SK-MEL-5 (cell line): ENCODE measurements at places on chromosomes 3 and 15.

- DNase-seq, result peak; percentile 13
Measured at GRCh38 chr15:68778876-68779275, 41.8 kb downstream of the ANP32A start.

GRCh38 chr3:123951522-123952447 lies 9.2 kb downstream of the CCDC14 start:
- DNase-seq, result peak; percentile 27

DNA sequence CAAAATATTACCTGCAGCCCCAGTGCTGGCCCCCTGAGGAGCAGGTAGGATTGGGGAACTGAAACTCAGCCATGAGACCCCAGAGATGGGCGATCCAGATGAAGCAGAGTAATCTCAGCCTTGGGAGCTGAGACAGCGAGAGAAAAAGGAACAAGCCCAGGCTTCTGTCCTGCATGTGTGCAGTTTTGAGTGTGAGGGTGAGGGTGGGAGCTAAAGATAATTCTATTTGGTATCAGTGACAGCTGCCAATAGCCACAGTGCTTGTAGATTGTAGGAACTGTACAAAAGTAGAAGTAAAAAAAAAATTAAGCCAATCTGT lies 5.9 kb downstream of the ATP8B4 start:
- DNase-seq, result no peak

DNA sequence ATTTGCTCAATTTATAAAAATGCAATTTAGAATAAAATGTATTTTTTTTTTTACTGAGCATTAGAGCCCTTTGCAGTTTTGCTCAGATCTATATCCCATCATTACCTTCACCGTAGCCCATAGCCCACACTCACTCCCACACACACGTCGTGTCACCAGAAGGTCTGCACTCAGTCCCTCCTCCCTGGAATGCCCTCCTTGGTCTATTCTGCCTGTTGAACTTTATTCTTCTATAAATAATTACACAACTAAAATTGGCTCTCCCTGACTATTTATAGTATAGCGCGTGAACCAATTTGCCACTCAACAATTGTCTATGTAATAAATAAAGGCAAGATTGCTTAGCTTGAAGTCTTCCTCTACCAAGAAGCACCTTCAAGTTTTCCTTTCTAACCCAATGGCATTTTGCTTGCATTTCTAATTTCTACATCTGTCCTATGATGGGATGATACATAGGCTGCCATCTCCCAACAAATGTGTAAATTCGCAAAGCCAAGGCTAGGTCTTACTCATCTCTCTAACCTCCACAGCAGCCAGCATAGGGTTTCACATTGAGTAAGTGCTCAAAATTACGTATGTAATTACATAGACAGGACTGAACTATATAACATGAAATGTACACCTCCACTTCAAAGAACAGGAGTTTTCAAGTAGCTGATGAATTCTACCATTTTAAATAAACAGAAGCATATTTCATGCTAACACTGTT lies 172.0 kb upstream of the HES1 start:
- no peak for DNase-seq

- DNase-seq, result no peak
Measured at GRCh38 chr15:34010921-34011320, 28.1 kb downstream of the AVEN start.

- DNase-seq, result no peak
Measured at GRCh38 chr3:72042397-72043203, 257.7 kb upstream of the PROK2 start.

DNA sequence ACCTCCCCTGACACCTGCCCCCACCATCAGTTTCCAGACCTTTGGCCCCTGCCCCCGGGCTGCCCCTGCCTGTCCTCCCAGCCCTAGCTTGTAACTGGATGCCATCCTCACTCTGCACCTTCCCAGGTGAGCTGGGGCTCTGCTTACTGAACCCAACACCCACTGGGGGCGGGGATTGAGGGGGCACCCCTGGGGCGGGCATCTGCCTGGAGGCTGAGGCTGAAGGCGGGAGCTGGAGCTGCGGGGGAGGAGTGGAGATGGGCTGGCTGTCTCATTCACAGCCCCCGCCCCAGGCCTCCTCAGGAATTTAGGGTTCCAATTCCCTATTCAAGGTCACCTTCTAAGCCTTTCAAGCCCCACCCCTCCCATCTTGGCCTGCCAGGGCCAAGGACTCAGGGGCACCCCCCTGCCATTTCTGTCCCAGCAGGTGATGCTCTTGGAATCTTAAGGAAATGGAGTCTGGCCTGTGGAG lies 17.7 kb downstream of the PIF1 start:
- DNase-seq, result no peak

GRCh38 chr3:41106691-41107090 lies 92.6 kb upstream of the CTNNB1 start:
- no peak for DNase-seq

DNA sequence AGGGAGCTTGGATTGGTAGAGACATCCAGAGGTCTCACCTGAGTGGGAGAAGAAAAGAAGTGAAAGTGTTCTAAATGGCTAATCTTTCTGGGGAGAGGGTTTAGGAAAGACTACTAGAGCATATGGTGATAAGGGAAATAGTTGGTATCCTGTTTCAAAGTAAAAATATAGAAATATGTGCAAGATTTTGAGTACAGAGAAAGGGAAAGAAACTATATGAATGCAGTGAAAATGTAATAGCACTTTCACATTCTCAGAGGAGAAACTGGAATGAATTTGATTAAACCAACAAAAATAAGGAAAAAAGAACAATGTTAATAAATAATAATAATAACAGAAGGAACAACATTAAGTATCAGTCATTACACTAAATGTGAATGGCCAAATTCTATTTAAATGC lies 119.4 kb downstream of the DNAJB8 start:
- DNase-seq, result no peak

- DNase-seq, result peak; percentile 83
Measured at GRCh38 chr15:78308422-78309032, 9.1 kb upstream of the SKIC8 start.

DNA sequence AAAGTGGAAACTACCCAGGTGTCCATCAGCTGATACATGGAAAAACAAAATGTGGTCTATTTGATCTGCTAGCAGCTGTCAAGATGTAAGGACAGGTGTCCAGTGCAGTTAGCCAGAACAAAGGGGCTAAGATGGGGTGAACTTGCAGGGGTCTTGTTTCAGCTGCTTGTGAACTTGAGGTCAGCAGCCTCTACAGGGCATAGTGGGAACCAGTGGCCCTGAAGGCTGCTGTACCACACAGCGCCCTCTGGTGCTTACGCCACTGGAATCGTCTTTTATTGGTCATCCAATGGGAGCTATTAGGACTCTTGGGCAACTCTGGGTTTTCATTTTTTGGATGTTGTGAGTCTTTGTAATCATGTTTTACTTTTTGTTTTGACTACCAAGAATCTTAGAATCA lies 62.2 kb upstream of the CTSH start:
- peak; percentile 89 for DNase-seq

- no peak for DNase-seq
Measured at GRCh38 chr3:137768361-137769321, 4.5 kb downstream of the SOX14 start.

DNA sequence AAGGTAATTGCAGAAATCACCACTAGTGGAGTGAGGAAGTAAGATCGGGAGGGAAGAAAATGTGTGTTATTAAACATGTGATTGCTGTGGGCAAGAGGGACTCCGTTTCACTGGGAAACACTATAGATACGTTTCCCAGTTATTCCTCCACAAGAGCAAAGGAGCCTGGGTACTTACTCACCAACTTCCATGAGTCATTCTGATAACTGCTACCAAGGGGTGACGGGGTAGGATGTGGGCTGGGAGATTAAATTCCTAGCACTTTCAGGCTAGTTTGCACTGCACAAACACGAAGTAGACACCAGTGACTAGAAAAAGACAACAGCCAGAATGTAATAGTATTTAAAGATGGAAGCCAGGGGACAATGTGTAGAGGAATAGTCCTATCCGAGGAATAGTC lies 812.9 kb upstream of the CFAP20DC start:
- no peak for DNase-seq

- peak; percentile 31 for DNase-seq
Measured at GRCh38 chr3:141049681-141050080, 1.5 kb upstream of the SPSB4 start.

- DNase-seq, result no peak
Measured at GRCh38 chr15:81026836-81027599, 26.3 kb downstream of the TLNRD1 start.

DNA sequence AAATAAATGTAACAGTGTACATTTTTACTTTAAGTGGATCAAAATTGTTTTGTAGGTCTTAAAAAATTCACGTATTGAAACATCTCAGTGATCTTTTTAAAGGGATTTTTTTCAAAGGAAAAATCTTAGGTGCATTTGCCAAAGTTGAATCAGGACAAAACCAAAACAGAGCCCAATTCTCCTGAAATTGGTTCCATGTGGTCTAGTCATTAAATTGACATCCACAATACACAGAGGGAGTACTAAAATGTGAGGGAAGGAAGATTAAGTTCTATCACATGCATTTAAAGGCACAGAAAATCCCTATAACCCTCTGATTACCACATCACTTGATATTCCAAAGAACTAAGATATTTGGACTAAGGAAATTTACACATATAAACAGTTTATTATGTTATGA lies 39.3 kb upstream of the HDC start:
- no peak for DNase-seq

DNA sequence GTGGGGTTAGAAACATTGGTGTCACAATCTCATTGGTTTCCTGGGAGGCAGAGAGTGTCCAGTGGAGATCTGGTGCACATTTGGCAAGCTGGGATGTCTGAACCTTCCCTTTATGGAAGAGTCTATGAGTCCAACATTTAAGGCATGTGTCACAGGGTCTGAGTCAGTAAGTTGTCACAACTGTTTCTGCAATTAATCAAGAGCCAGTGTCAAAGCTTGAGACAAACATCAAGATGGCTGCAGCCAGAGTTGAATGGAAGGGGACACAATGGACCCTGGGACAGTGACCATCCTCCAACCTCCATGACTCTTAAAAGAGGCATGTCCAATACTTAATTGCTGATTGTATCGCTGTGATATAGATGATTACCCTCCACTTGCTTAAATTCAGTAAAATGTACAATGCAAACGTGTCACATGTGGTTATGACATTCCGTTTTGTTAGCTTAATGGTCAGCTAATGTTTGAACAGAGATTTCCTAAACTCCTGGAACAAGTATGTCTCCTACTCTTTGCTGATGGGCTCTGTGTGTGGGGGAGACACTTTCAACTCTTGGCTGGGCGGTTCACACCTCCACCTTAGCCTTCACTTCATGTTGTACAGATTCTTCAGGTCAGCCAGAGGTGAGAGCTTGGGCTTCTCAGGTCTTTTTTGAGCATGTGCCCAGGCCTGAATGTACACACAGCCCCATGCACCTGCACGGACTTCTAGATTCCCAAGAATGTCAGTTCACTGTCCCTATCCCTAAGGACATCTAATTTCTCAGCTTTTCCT lies 79.9 kb upstream of the PRR23E start:
- DNase-seq, result no peak

DNA sequence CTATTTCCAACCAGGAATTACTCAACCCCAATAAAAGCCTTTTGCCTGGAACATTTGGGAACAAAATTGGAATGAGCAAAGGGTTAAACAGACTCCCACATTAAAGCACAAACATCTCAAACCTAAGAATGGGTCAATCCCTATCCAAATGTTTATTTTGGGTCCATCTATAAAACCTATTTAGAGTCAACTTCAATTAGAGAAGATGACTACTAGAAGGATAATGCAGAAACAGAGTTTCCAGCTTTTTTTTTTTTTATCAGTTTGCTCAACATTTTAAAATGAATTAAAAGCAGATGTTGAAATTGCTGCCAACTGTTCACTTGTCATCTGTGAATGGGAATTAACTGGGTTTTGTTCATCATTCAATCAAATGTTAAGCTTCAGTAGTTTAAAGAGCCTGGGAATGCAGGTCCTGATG lies 4.1 kb upstream of the TBC1D23 start:
- DNase-seq, result no peak

GRCh38 chr3:105174017-105174615 lies 192.6 kb upstream of the ALCAM start:
- no peak for DNase-seq

- DNase-seq, result peak; percentile 7
Measured at GRCh38 chr3:55609230-55609827, 122.2 kb upstream of the WNT5A start.

DNA sequence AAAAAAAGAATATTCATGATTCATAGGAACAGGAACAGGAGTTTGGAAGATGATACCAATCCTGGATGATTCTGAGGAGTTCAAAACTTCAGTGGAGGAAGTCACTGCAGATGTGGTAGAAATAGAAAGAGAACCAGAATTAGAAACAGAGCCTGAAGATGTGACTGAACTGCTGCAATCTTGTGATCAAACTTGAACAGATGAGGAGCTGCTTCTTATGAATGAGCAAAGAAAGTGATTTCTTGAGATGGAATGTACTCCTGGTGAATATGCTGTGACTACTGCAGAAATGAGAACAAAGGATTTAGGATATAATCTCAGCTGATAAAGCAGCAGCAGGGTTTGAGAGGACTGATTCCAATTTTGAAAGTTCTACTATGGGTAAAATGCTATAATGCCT lies 72.7 kb downstream of the GSK3B start:
- no peak for DNase-seq

GRCh38 chr15:77018796-77019505 lies 24.0 kb downstream of the PSTPIP1 start:
- no peak for DNase-seq

DNA sequence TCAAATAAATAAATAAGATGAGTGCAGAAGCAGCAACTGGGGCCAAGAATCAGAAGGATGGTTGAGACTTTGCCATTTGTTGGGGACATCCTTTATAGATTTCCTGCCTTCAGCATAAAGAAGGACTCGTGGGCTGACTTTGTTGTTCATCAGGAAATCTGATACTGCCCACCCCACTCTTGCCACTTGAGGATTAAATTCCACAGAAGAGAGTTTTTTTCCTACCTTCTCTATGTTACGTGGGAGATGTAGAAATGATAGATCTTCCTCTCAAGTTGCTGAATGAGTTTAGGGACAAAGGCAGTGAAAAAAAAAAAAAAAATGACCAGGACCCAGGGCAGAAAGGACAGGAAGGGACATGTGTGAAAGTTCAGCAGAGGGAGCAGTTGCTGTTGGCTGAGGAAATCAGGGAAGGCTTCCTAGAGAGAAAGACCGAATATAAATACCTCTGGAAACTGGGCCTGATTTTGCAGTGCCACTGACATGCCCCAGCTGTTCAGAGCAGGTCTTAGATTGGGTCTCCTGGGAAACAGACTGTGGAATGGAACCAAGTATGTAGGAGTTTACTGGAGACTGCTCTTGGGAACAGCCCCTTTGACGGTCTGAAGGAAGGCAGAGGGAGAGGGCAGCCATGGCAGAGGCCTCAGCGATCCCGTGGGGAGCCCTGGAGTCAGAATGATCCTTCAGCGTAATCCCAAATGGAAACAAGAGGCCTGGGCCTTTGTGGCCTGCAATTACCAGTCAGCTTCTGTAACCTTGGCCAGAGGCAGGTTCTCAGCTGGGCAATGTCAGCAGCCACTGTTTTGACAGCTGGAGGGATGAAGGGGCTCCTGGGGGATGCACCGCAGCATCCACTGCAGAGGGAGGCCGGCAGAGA lies 50.9 kb downstream of the C3orf20 start:
- no peak for DNase-seq

- DNase-seq, result no peak
Measured at GRCh38 chr3:76972624-76973296, 67.1 kb upstream of the ROBO2 start.

- peak; percentile 77 for DNase-seq
Measured at GRCh38 chr15:64071931-64072765, 21.5 kb downstream of the CIAO2A start.

- no peak for DNase-seq
Measured at GRCh38 chr3:59800481-59800880, 750.7 kb upstream of the CFAP20DC start.

- DNase-seq, result no peak
Measured at GRCh38 chr3:121295979-121296378, 249.8 kb downstream of the POLQ start.

- no peak for DNase-seq
Measured at GRCh38 chr15:41105348-41106334, 10.4 kb downstream of the INO80 start.
